ENCODE measurements at places on chromosomes 5 and 9.

DNA sequence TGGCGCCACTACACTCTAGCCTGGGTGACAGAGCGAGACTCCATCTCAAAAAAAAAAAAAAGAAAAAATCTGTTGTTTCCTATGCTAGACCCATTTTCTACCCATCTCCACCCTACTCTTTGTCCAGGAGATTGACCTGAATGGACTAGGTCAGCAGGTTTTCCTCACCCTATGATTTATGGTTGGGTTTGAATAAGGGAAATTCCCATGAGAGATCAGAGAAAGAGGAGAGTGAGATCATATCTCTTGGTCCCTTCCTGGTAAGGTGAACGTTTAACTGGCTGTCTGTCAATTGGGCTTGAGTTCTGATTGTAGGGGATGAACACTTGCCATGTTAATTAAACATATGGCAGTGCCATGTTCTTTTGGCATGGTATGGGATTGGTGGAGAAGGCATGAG lies 387.4 kb downstream of the MAN2A1 start:
- no peak for DNase-seq

DNA sequence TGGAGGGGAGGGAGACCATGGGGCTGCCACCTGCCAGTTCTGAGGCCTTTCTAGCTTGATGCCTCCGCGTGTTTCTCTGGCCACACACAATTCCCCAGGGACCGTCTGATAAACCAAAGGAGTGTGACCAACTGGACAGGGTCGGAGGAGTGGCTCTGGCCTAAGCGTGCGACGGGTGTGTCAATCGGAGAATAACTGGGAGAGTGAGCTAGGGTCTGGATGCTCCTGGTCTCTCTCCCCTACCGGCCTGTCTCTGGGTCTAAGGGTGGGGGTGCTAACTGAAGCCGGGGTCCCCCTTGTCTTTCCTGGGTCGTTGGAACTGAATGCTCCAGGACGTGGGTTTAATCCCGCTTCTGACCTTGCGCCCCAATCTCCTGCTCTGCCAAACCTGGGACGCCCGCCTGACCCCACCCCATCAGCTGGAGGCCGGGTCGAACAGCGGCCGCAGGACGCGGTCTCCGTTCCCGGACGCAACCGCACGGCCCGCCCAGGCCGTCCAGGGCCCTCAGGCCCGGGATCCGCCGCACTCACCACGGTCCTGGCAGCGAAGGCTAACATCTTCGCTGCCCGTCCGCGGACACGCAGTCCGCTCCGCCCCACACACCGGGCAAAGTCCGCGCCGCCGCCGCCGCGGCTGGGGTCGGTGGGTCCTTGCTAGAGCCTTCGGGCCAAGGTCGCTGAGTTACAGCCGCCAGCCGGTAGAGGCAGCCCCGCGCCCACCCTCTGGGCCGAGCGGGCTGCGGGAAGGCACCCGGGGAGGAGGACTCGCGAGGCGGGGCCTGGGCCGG lies 447 bp downstream of the CRAT start:
- DNase-seq: no peak

DNA sequence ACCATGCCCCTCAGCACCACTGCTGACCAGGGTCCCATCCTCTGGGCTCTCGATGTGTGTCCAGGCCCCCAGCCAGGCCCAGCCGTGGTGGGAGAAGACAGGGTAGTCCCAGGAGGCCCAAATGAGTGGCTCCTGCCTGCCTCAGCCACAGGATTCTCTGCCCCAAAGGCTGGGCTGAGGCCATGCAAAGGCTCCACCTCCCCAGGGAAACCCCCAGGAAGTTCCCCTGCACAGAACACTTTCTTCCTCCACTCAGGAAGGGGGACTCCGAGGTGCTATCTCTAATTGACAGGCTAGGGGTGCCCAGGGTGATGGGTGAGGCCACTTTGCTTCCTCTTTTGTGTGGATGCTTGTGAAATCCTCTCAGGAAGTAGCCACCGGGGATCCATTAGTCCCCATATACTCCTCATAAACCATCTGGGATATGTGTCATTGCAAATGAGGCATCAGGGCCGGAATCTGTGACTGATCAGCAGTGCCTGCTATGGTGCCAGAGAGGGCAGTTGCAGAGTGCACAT lies 23.1 kb upstream of the TDRD7 start:
- DNase-seq: no peak

GRCh38 chr5:128782446-128782845 lies 182.8 kb upstream of the SLC27A6 start:
- no peak for DNase-seq

DNA sequence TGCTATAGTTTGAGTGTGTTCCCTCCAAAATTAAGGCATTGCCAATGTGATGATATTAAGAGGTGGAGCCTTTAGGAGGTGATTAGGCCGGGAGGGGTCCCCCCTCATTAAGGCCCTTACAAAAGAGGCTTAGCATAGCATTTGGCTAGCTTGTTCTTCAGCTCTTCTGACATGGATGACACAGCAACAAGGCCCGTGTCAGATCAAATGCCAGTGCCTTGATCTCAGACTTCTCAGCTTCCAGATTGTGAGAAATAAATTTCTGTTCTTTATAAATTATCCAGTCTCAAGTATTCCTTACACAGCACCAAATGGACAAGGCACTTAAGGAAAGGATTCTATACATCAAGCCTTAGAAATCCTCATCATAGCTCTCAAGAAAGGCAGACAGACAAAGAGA lies 31.8 kb downstream of the SLC38A9 start:
- no peak for DNase-seq

DNA sequence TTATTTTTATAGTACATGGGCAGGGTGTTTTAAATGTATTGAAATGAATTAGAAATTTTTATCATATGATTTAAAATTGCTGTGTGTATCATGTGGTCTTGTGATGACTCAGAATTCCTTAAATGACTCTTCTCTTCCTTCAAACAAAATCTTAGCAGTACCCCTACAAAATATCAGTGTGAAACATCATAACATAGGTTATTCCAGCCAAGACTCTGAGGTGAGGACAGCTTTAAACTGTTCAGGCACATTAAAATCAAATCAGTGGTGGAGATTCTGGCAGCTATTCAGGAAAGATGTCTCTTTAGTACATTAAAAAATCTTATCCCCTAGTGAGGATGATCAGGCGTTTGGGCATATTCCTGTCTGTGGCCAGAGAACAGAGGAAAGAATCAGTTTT lies 174.0 kb downstream of the MAN2A1 start:
- no peak for DNase-seq

GRCh38 chr5:96121364-96121763 lies 159.7 kb upstream of the ELL2 start:
- DNase-seq: no peak

GRCh38 chr9:128521956-128522355 lies 17.4 kb downstream of the GLE1 start:
- no peak for DNase-seq

DNA sequence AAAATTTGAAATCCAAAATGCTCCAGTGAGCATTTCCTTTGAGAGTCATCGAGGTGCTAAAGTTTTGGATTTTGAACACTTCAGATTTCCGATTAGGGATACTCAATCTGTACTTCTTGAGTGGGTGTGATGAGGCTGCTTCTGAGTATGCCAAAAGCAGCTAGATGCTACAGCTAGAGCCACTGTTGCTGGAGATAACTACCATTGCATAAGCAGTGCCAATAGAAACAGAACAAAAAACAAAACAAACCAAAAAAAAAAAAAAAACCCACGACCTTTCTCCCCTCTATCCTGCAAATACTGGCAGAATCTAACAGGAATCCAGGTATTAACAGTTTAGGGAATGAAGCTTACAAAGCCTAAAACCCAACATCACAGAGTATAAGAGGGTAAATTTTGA lies 43.5 kb downstream of the PKD2L2 start:
- no peak for DNase-seq
